ENCODE measurements at places on chromosomes 1 and 21. TPM values are rescaled to one million over a fixed set of nuclear protein-coding genes. Genes with fewer than 3 reads are reported as not detected.

- DNase-seq = peak; percentile 85
These were observed at the start of gene NECTIN4 for GRCh38 chr1:161089251-161089924. Gene NECTIN4 (minus strand): TSS chr1:161089558. CDS start chr1:161089296, 262 bp downstream.

GRCh38 chr21:15491100-15491499 is 238.7 kb upstream of the USP25 start:
- DNase-seq = no peak

DNA sequence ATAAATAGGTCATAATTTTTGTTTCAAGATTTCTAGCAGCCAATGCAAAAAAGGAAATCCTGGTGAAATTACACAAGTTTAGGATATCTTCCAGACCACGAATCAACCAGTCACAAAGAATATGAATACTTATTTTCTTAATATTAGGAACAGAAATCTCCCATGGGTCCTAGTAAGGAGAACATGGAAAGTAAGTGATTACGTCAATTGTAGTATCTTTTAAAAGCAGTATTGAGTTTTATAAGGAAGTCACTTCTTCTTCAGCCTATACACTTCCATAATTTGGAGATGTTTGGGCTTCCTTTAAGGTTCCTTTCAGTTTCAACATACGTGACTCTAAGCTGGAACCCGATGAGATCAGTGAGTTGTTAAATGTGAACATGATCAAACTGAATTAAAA is 534.5 kb downstream of the USP25 start:
- DNase-seq = no peak

DNA sequence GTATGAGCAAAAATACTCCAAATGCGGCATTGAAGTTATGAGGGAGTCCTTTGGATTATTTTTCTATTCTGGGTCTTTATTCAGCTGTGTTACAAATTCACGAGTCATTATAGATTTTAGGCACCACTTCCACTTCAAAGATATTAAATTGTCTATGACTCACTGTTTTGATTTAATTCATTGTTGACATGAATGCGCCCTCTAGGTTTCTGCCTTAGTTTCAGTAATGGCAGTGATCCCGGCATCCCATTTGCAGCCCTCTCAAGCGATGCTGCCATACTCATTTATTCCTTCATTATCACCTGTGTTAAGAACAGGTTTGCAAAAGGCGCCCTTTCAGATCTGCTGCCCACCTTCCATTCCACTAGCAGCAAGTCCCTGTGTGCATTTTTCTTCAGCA is 14.0 kb downstream of the RSPO1 start:
- peak; percentile 4 for DNase-seq

DNA sequence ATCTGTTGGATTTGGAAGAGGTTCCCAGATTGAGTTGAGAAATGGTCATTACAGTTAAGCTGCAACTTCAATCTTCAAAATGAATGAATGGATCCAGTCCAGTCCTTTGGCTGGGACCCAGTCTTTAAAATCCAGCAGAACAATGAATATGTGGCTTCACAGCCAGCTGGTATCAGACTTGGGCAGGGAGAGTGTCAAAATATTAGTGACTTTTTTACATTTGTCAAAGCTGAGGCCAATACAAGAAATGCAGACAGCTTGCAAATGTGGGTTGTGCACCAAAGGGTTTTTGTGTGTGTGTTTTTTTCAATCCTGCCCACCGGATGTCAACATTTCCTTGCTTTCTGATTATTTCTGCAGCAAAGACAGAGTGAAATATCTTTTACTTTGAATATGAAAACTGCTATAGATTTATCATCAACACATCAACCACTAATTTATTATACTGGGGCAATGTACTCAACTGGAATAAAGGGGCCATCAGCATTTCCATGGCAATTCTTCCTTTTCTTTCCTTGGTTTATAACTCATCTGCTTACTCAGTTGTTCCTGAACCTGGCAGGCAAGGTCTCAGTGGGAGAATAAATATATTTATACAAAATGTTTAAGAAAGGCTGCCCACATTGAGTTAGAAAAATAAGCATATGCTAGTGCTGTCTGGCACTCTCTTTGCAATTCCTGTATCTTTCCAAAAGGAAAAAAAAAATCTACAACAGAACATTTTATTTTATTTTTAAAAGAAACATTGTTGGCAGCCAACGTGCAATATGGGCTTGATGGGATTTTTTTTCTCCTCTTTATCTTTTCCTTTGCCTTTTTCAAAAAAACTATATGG is 491.6 kb upstream of the C1orf87 start:
- DNase-seq = no peak

DNA sequence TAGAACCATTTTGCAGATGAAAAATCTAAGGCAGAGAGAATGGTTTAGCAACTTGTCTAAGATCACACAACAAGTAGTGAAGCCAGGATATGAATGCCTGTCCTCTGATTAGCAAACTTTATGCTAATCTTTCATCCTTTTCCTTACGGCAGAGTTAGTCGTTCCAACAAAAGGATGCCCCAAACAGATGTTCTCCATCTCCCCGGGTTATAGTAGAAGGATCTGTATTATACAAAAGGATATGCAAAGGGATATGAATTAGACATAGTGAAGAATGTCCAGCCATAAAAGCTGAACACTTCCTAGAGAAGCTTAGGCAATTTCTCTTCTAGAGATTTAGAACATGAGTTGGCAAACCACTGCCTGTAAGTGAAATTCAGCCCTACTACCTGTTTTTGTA is 291.6 kb upstream of the DUSP10 start:
- DNase-seq = no peak

GRCh38 chr1:15123270-15123669 is 30.3 kb upstream of the TMEM51 start:
- DNase-seq = no peak

DNA sequence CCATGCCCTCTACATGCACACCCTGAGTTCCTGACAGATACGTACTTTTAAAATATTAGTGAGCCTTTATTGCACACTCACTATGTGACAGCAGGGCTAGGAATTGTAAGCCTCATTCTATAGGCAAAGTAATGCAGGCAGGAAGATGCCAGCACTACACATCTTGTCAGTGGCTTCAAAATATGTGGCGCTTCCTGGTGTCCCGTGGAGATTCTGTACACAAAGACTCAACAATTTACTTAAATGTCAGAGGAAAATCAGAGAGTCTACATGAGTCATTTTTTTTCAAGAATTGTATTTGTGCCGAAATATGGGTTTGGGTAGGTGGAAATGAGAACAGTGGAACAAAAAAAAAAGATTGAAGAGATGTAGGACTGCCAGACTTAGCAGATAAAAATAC is 27.6 kb downstream of the RNASEL start:
- no peak for DNase-seq

GRCh38 chr1:174297351-174297750 is 138.0 kb downstream of the RABGAP1L start:
- DNase-seq = no peak

GRCh38 chr1:244242446-244242845 is 191.4 kb downstream of the ZBTB18 start:
- DNase-seq = no peak

DNA sequence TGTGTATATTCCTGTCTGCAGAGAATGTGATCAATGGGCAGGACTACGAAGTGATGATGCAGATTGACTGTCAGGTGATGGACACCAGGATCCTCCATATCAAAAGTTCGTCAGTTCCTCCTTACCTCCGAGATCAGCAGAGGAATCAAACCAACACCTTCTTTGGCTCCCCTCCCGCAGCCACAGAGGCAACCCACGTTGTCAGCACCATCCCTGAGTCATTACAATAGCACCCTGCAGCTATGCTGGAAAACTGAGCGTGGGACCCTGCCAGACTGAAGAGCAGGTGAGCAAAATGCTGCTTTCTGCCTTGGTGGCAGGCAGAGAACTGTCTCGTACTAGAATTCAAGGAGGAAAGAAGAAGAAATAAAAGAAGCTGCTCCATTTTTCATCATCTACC is 65.2 kb downstream of the OLFML2B start:
- DNase-seq = peak; percentile 22

GRCh38 chr1:34982820-34983376 is 2.2 kb downstream of the TMEM35B start:
- no peak for DNase-seq

- peak; percentile 48 for DNase-seq
These were observed 46.8 kb upstream of the ZC3H11B start for GRCh38 chr1:219659684-219660083.

- no peak for DNase-seq
These were observed 37.0 kb downstream of the F3 start for GRCh38 chr1:94504601-94505000.

GRCh38 chr1:156879876-156880275 is 13.6 kb upstream of the PEAR1 start:
- no peak for DNase-seq

DNA sequence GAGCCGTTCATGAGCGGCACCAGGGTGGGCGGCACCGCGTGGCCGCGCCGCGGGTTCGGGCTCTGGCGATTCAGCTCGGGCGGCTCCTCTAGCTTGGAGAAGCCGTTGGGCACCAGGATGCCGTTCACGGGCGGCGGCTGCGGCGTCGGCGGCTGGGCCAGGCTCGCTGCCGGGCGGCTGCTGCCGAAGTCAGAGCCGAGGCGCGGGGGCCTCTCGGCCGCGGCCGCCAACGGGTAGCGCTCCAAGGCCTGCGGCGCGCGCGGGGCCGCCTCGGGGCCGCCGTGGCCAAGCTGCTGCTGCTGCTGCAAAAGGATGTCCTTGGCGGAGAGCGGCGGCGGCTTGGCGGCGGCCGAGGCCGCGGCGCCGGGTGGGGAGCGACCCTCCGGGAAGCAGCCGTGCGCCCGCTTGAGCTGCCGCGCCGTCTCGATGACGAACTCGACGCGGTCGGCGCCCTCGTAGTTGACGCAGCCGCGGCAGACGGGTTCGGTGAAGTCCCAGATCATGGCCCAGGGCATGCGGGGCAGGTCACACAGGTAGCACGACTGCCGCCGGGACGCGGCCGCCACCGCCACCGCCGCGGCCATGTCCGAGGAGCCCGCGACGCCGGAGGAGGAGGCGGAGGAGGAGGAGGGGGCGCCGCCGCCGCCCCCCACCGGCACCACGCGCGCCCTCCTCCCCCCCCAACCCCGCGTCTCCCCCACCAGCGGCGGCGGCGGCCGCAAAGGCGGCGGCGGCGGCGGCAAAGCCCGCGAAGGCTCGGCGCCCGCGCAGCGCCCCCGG is 877 bp downstream of the IRF2BP2 start:
- peak; percentile 44 for DNase-seq

GRCh38 chr1:208243527-208243966 is 637 bp downstream of the PLXNA2 start:
- peak; percentile 22 for DNase-seq

- no peak for DNase-seq
These were observed 9.3 kb upstream of the MARCKSL1 start for GRCh38 chr1:32345289-32345827.

GRCh38 chr1:118842452-118843201 is 145.5 kb downstream of the TBX15 start:
- DNase-seq = peak; percentile 11

DNA sequence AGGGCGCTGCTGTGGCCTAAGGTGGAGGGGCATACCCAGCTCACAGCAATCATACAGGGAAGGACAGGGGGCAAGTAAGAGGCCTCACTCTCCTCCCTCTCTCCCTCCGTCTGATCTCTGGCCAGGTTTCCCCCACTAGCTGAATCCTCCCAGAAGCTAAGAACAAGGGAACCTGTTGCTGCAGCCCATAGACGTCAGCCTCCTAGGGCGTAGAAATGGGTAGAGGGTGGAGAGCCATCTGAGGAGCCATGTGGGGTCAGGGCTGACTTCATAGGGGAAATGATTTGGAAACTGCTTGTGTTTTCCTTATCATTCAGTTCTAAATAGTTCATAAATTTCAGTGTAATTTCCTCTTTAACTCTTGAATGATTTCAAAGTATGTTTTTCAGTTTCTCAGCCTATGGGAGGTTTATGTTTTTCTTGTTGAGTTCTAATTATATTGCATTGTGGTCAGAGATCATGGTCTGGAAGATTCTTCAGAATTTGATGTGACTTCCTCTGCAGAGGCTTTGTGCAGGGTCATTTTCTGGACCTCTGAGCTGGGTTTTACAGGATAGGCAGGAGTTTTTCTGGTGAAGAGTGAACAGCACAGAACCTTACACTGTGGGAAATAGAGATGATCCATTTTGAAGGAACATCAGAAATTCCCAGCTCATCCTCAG is 2.3 kb upstream of the MOB3C start:
- DNase-seq = no peak

GRCh38 chr1:44677201-44677766 is 2.8 kb downstream of the ARMH1 start:
- DNase-seq = peak; percentile 67

- DNase-seq = no peak
These were observed 18.7 kb upstream of the PEX10 start for GRCh38 chr1:2431103-2431502.

Gene MORN1
- total RNA-seq = 30.5 TPM

Gene ZMPSTE24
- 68.7 TPM for total RNA-seq

Gene CHI3L1
- not detected for total RNA-seq

Gene BSND
- not detected for total RNA-seq

Gene FCGR3B
- not detected for total RNA-seq

Gene PRR9
- total RNA-seq = not detected

Gene HMGB4
- total RNA-seq = not detected

Gene SLC1A7
- 0.23 TPM for total RNA-seq

Gene OR2L2
- not detected for total RNA-seq

Measured in PC-3 (cell line).